ENCODE measurements at places on chromosomes 3 and 15.

DNA sequence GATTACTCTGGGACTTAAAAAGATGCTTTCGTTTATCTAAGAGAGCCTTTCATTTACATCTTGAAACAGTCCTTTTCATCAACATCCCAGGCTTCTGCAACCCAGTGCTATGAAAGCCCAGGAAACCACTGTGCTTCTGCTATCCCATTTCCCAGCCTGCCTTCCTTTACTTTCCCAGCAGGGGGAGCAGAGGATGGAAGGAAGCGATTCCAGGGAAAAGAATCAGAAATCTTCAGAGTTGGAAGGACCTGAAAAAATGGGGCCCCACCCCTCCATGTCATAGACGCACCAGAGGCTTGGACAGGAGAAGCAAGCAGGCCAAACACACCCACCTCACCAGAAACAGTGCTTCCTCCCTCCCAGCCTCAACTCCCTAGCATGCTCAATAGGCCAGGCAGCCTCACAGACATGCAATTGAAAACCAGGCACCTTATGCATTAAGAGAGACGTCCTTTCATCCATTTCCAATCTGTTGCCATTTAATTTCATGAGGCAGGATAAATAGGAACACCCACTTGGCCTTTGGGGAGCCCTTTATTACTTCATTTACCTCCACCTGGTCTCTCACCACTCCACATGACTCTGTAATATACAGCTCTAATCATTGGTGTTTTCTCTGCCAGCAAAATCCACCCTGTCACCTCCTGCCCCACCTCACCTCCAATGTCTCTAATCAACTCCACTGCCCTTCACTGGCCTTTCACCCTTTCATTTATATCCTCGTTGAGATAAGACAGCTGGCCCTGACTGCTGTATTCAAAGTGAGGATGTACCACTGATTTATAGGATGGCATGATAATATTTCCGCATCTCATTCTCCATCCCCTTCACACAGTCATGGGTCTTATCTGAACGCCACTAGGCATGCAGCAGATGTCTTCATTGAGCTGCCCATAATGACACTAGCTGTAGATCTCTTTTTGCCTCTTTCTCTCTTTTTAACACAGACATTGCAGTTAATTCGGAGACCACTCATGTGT, 583.9 kb downstream of the NTRK3 start:
- H3K27ac ChIP-seq = no peak overlapping the region
- H3K36me3 ChIP-seq = no peaks in the 10 kb centered on the region
- DNase-seq = peak; percentile 40
- H3K27me3 ChIP-seq = no peaks in the 10 kb centered on the region
- H3K4me3 ChIP-seq = no peak overlapping the region

- H3K36me3 ChIP-seq = no peaks in the 10 kb centered on the region
- H3K27me3 ChIP-seq = no peaks in the 10 kb centered on the region
- no peak overlapping the region for H3K27ac ChIP-seq
- H3K4me1 ChIP-seq = peaks cover 2% of the 10 kb centered on the region
- H3K4me3 ChIP-seq = no peak overlapping the region
- no peak for DNase-seq
Measured at GRCh38 chr3:137948400-137949072, 61.4 kb upstream of the CLDN18 start.

GRCh38 chr15:60710656-60711055, 231.7 kb upstream of the ICE2 start:
- no peak overlapping the region for H3K4me3 ChIP-seq
- H3K36me3 ChIP-seq = peaks cover 2% of the 10 kb centered on the region
- H3K27ac ChIP-seq = no peak overlapping the region
- DNase-seq = no peak
- no peaks in the 10 kb centered on the region for H3K27me3 ChIP-seq

DNA sequence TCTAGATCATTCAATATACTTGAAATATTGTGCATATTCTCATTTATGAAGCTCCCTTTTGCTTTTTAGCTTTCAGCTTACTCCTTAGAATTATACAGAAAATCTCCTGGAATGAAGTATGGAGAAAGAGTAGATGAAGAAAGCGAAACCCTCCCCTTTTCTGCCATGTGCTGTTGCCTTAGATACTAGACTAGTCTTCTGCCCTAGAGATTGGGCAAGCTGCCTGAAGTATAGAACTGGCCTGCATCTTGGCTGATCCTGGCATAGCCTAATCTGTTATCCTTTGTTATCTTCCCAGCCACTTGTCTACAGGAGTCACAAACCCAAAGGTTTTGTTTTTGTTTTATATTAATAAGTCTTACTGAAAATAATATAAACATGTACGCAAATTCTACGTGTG, 138.8 kb downstream of the RBPMS2 start:
- H3K4me3 ChIP-seq = no peak overlapping the region
- peaks cover 16% of the 10 kb centered on the region for H3K36me3 ChIP-seq
- peaks cover 11% of the 10 kb centered on the region for H3K4me1 ChIP-seq
- no peak overlapping the region for H3K27ac ChIP-seq
- H3K27me3 ChIP-seq = no peaks in the 10 kb centered on the region
- DNase-seq = no peak

DNA sequence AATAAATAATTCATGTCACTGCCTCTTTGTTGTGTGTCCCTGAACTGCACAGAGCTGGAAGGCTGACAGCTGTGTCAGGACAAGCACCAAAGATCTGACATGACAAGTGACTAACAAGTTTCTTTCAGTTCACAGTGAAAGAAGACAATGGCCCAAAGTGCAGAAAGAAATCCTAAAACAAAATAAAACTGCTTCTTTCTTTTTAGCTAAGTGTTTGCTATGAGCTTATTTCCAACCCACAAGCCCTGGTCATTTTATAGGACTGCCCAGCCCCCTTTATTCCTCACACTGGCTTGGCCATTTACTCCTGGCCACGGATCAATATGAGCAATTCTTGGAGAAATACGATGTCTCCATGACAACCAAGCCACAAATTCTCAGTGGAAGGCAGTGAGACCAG, 238.5 kb downstream of the WDR72 start:
- H3K4me3 ChIP-seq = no peak overlapping the region
- H3K4me1 ChIP-seq = no peaks in the 10 kb centered on the region
- H3K27ac ChIP-seq = no peak overlapping the region
- DNase-seq = no peak

DNA sequence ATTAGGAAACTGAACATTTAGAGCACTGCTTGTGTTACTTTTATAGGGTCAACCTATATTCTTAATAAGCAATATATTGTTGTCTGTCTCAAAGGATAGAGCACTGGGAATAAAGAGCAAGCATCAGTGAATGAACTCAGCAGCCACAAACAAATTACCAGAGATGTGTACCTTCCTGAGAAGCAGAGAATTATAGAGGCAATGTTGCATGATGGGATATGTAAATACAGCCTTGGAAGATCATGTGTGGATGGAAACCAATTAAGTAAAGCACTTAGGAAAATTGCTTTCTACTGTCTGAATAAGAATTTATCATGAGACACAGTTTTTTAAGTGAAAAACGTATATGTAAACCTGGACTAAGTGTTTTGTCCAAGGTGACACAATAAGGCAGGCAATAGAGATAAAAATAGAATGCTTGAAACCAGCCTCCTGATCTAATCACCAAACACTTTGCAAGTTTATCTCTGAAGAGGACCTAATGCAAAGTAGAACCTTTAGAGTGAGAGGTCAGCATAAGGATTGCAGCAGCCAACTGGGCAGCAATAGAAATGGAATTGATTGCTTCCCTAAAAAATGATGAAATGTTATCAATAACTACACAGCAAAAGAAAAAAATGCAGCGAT, 848.0 kb downstream of the TUSC7 start:
- H3K27ac ChIP-seq = no peak overlapping the region
- no peaks in the 10 kb centered on the region for H3K4me1 ChIP-seq
- no peaks in the 10 kb centered on the region for H3K27me3 ChIP-seq
- no peak for DNase-seq

GRCh38 chr3:60316121-60316797, 935.0 kb downstream of the FHIT start:
- H3K36me3 ChIP-seq = no peaks in the 10 kb centered on the region
- DNase-seq = no peak
- no peak overlapping the region for H3K27ac ChIP-seq
- H3K27me3 ChIP-seq = no peaks in the 10 kb centered on the region
- H3K4me3 ChIP-seq = no peak overlapping the region

DNA sequence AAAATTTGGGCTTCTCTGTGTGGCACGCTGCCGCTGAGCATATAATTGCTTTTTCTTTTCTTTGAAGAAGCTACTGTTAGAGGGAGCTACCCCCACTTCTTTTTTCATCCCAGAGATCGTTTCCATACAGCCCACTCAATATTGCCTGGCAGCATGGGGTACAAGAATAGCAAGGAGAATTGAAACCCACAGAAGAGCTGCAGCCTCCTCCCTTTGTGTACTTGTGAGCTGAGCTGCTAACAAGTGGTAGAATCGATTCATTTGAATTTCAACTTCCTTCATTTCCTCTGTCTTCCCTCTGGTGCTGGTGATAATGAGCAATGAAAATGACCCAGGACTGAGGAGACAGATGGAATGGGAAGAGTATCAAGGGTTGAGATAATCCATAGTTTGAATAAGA, 64.9 kb downstream of the LRRC3B start:
- H3K36me3 ChIP-seq = peaks cover 23% of the 10 kb centered on the region
- no peaks in the 10 kb centered on the region for H3K27me3 ChIP-seq
- no peak overlapping the region for H3K27ac ChIP-seq
- H3K4me1 ChIP-seq = no peaks in the 10 kb centered on the region

GRCh38 chr15:39075311-39075710, 505.6 kb upstream of the THBS1 start:
- H3K27me3 ChIP-seq = no peaks in the 10 kb centered on the region
- H3K4me1 ChIP-seq = no peaks in the 10 kb centered on the region
- no peaks in the 10 kb centered on the region for H3K36me3 ChIP-seq
- no peak overlapping the region for H3K27ac ChIP-seq
- no peak overlapping the region for H3K4me3 ChIP-seq

DNA sequence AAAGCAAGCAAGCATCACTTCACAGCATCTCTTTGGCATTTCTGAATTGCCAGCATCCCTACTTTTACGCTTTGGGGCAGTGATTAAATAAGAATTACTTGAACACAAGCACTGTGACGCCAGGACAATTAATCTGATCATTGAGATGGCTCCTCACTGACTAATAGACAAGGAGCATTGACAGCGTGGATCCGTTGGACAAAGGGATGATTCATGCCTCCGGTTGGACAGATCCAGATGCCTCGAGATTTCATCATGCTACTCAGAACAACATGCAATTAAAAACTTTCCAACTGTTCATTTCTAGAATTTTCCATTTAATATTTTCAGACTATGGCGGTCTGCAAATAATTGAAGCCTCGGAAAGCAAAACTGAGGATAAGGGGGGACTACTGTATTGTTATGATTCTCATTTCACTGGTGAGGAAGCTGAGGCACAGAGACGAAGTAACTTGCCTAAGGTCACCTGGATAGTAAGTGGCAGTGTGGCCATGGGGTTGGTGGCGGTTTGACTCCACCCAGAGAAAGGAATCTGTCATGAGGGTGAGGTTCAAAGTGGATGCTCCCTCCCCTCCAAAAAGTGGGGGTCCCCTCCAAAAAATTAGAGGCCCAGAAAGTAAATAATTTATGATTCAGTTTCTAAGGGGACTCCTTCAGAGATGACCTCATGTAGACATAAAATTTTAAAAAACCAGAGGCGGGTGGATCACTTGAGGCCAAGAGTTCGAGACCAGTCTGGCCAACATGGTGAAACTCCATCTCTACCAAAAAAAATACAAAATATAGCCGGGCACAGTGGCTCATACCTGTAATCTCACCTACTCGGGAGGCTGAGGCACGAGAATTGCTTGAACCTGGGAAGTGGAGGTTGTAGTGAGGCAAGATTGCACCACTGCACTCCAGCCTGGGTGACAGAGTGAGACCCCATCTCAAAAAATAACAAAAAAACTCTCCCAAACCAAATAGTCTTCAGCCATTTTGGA, 12.3 kb upstream of the PGPEP1L start:
- no peaks in the 10 kb centered on the region for H3K27me3 ChIP-seq
- no peak overlapping the region for H3K27ac ChIP-seq
- DNase-seq = no peak

GRCh38 chr3:8629151-8630021, 15.2 kb downstream of the SSUH2 start:
- H3K4me3 ChIP-seq = no peak overlapping the region
- no peak overlapping the region for H3K27ac ChIP-seq
- no peaks in the 10 kb centered on the region for H3K27me3 ChIP-seq
- DNase-seq = no peak
- no peaks in the 10 kb centered on the region for H3K4me1 ChIP-seq

- no peak overlapping the region for H3K27ac ChIP-seq
- no peaks in the 10 kb centered on the region for H3K4me1 ChIP-seq
- no peaks in the 10 kb centered on the region for H3K36me3 ChIP-seq
- DNase-seq = no peak
- H3K27me3 ChIP-seq = no peaks in the 10 kb centered on the region
Measured at GRCh38 chr3:12187448-12188327, 29.0 kb upstream of the TIMP4 start.

DNA sequence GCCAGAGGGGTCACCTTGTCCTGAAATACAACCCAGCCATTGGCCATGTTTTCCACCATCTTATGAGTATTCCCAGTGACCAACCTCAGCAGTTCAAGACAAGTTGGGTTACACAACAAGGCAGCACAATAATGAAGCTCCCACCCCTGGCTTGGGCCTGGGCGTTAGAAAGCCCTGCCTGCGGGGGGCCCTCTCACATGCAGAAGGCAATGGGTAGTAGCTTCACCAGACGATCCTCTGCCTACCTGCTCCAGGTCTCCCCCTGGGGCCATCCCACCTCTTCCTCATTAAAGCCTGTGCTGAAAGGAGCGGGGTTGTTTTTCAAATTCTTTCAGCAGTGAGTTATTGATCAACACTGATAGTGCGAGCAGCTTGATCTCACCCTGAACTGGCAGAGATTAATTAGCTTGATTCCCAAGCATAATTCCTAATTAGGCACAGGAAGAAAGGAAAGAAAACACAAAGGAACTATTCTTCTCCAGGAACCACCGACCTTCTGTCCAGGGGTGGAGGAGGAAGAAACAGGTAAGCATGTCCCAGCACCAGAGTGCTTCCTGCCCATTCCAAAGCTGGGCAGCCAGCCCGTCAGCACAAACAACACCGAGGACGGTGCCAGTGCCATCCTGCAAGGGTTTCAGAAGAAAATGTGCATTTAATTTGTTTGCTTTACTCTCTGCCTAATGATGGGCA, 79.7 kb upstream of the CGNL1 start:
- peak; percentile 58 for DNase-seq
- H3K27ac ChIP-seq = no peak overlapping the region
- H3K36me3 ChIP-seq = no peaks in the 10 kb centered on the region
- no peak overlapping the region for H3K4me3 ChIP-seq
- H3K4me1 ChIP-seq = peaks cover 7% of the 10 kb centered on the region
- H3K27me3 ChIP-seq = no peaks in the 10 kb centered on the region

DNA sequence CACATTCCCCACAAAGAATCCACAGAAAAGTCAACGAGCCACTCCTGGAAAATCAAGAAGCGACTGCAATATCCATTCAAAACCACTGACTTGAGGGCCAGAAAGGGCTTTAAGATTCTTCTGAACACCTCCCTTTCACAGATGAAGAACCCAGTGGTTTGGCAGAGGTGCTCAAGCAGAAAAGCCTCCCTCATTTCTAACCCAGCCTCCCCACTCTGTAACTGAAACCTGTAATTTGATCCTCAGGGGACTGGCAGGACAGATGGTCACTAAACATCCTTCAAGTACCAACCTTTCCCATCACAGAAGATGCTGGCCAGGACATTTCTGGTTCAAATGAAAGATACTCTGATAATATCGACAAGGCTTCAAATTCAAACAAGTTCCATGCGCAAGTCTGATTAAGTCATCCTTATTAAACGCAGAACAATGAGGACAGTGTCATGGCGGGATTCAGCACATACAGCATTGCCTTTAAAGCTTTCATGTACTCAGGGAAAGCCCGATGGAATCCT, 5.5 kb downstream of the SEMA5B start:
- H3K27ac ChIP-seq = no peak overlapping the region
- H3K4me3 ChIP-seq = no peak overlapping the region
- H3K4me1 ChIP-seq = peaks cover 22% of the 10 kb centered on the region
- peaks cover 7% of the 10 kb centered on the region for H3K27me3 ChIP-seq
- H3K36me3 ChIP-seq = no peaks in the 10 kb centered on the region

Data from H9 (cell line).